AG04449 (cell line): ENCODE measurements at places on chromosomes 12 and 14.

GRCh38 chr12:94813314-94813713 lies 163.0 kb upstream of the TMCC3 start:
- DNase-seq: no peak

GRCh38 chr14:92848887-92849286 lies 54.8 kb downstream of the GOLGA5 start:
- no peak for DNase-seq

GRCh38 chr14:69484444-69485314 lies at the start of gene PLEKHD1:
Gene PLEKHD1 (plus strand): TSS chr14:69484728. CDS start chr14:69484966, 238 bp downstream.
- no peak for DNase-seq

- DNase-seq: no peak
Observed at GRCh38 chr12:91899056-91899455, 246.6 kb downstream of the BTG1 start.

DNA sequence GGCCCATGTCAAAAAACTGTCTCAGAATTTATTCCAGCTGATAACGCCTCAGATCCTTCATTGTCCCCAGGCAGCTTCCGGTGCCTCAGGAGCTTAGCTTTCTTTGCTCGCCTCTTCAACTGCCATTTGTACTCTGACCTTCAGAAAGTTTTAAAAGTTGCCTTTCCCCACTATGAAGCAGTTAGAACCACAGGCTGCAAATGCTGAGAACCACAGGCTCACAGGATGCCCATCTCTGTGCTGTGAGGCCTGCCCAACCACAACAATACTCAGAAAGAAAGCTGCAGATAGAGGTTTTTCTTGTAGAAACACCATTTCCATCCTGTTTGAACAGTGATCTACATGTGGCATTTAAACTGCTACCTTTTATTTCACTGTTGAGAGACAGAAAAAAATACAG lies 131.1 kb downstream of the PRKCH start:
- no peak for DNase-seq

DNA sequence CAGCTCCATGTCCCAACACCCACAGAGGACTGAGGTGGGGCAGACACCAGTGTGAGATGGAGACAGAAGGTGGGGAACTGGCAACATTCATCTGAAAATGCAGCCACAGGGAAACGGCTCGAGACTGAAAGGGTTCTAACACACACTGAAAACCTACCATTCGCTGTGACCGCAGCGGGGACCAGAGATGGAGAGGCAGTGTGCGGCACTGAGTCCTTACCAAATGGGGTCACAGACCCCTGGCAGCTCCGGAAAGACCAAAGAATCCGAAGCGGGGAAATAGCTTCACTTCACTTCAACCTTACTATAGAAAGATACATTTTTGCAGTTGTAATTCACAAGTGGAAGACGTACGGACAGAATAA lies 9.6 kb downstream of the BAG5 start:
- no peak for DNase-seq

DNA sequence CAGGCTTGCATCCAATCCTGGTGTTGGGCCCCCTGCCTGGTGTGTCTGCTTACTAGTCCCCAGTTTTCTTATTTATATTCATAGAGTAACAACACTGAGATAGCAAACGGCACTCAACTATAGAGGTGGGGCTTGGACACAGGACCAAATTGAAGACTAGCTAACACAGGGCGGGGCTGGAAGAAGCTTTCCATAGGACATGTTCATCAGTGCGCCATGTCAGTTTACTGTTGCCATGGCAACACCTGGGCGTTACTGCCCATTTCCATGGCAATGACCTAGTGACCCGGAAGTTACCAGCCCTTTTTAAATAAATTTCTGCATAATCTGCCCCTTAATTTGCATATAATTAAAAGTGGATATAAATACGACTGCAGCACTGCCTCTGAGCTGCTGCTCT lies 275.5 kb upstream of the TMEM132C start:
- no peak for DNase-seq

DNA sequence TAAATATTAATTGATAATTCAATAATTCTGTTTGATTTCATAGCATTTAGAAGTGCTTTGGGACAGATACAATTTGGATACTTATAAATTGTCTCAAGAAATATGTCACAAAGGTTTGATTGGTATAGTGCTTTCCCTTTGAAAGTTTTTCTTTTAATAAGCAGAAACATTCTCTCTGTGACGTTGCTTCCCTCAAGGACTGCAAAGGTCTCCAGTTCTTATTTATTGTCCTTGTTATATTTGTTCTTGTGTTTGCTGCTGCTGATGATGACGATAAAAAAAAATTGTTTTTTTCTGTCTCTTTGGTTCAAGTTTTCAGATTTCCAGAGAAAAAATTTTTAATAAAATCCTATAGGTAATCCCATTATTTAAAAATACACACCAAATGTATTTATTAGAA lies 176.3 kb upstream of the CLEC14A start:
- no peak for DNase-seq
